ENCODE measurements at places on chromosomes 11 and 22.

DNA sequence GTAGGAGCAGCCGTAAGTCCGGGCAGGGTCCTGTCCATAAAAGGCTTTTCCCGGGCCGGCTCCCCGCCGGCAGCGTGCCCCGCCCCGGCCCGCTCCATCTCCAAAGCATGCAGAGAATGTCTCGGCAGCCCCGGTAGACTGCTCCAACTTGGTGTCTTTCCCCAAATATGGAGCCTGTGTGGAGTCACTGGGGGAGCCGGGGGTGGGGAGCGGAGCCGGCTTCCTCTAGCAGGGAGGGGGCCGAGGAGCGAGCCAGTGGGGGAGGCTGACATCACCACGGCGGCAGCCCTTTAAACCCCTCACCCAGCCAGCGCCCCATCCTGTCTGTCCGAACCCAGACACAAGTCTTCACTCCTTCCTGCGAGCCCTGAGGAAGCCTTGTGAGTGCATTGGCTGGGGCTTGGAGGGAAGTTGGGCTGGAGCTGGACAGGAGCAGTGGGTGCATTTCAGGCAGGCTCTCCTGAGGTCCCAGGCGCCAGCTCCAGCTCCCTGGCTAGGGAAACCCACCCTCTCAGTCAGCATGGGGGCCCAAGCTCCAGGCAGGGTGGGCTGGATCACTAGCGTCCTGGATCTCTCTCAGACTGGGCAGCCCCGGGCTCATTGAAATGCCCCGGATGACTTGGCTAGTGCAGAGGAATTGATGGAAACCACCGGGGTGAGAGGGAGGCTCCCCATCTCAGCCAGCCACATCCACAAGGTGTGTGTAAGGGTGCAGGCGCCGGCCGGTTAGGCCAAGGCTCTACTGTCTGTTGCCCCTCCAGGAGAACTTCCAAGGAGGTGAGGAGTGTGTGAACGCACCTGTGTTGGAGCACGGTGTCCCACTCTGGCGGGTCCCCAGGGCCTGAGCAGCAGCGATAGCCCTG, at the start of gene TAGLN:
TSS of gene TAGLN (plus strand) at position 318 of the 863 bp plus-strand sequence. CDS start 3,644 bp downstream, outside the sequence.
- DNase-seq: peak; percentile 69

- DNase-seq: no peak
These were observed 44.6 kb upstream of the ELF5 start for GRCh38 chr11:34558211-34558610.

GRCh38 chr22:44628835-44629234, 73.2 kb upstream of the PRR5 start:
- DNase-seq: no peak

DNA sequence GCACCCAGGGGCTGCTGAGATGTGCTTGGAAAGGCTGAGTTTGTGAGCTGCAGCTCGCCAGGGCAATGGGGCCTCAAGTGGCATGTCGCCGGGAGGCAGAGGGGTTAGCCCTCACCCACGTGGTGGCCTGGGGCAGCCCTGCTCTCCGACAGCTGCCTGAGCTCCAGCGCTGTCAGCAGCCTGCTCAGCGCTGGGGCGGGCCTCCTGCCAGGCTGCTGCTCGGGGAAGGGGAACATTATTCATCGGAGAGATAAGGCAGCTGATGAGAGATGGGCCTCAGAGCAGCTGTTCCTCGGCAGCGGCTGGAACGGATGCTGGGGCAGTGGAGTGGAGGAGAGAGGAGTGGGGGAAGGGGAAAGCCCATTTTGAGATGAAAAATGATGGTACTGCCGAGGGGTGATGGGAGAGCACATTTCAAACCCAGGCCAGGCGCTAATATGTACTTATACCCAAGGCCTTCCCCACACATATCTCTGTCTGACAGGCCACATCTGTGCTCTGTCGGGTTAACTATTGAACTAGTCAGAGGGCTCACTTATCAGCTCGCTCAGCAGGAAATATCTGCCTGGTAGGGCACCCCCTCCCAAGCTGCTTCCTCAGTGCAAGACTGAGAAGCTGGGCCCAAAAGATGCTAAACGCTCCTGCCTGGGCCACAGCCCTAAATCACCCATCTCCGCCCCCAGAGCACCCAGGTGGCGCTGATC, 79.5 kb downstream of the TIMP3 start:
- no peak for DNase-seq

DNA sequence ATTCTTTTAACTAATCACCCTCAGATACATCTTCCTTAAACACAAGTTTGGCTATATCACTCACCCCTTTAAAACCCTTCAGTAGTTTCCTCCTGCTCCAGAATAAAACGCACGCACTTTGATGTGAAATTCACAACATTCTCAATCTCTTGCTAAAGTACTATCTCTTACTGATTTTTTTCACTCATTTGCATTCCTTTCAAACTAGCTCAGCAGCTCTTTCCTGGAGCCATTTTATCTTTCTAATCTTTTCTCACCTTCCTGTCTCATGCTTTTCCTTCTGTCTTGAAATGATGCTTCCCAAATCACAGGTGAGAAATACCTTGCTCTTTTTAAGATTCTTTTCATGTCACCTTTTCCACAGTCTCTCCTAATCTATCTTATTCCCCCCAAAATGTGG, 1074.4 kb downstream of the DLG2 start:
- no peak for DNase-seq

DNA sequence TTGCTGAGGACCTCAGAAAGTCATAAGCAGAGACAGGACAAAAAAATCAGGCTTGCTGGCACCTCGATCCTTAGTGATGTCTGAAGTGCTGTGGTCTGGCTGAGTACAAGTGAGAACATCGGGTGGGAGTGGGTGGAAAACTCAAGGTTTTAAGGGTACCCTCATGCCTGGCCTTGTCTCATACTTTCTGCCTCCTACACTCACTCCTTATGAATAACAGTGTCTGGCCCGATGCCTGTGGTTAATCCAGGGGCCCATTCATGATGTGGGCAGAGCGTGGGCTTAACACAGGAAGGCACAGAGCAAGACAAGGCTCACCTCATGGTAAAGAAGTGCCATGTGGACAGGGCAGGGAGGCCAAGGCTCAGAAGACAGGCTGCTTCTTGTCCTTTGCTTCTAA, 11.0 kb upstream of the UCP3 start:
- no peak for DNase-seq

DNA sequence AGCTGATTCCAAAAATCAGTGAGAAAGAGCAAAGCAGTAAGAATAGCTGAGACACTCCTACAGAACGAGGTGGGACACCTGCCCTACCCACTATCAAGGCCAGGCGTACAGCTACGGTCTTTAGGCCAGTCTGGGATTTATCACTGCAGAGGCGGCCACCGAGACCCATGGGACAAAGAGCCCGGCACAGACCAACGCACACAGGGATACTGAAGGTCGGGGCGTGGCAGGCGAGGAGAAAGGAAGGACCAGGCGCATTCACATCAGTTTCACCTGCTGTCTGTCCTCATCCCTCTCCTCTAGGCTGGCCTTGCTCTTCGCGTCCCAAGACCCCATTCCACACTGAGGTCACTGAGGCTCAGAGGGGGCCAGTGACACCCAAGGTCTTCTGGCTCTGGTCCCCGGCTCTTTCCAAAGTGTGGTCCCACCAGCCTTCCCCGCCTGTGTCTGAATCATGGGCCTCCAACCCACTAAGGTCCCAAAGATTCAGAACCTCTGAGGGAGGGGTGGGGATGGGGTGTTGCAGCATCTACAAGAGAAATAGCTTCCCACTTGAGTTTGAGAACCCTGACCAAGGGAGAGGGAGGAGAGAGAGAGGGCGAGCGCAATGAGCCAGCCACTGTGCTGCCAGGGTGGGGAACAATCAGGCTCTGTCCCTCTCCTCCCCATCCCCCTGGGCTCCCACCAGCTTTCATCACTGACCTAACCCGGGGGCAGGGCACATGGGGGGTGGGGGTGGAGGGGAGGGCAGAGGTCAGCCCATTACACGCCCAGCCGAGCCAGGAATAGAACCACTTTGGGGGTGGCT, 7.2 kb upstream of the PICK1 start:
- DNase-seq: no peak

DNA sequence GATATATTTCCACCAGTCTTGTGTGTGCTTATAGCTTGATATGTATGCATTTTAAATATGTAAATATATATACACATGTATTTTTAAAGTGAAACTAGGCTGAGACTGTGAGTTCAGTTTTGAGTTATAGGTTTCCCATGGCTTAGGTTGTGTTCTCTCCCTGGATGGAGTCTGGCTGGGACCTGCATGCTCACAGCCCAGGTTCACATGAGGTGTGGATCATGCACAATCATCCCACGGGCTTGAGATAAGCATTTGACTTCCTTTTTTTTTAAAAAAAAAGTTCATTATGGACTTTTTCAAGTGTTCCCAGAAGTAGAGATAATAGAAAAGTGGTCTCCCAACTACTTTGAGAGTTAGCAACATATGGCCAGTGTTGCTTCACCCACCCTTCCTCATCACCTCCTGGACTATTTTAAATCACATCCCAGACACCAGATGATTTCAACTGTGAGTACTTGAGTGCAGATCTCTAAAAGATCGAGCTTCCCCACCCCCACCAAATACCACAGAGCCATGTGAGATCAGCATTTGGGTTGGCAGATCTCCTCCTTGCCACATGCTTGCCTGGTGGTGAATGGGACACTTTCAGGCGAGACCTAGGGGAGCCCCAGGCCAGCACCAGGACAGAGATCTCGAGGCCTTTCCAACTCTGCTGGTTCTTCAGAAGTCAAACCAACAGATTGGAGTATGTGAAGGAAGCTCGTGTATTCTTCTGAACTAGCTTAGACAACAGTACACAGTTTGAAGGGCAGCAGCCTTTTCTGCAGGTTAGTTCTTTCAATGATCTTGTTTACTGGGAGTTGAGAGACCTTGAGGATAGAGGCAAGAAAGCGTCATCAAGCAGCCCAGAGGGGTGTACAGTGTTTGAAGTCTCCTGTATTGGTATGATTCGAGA, 15.9 kb downstream of the MED15 start:
- no peak for DNase-seq

DNA sequence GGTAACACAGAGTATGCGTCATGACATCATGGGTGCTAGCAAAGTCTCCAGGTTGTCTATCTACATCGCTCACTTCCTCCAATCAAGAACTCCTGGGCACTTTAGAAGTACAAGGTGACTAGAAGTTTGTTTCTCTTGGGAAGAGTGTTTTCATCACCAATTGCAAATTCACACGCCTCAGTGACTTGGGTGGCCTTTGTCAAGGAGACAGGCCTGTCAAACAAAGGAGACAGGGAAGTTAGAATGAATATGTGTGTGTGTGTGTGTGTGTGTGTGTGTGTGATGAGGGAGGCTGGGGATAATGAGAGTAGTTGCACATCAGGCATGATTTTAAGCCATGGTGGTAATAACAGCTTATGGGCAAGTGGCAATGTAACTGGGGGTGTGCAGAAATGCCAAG, 953.2 kb downstream of the OPCML start:
- no peak for DNase-seq

DNA sequence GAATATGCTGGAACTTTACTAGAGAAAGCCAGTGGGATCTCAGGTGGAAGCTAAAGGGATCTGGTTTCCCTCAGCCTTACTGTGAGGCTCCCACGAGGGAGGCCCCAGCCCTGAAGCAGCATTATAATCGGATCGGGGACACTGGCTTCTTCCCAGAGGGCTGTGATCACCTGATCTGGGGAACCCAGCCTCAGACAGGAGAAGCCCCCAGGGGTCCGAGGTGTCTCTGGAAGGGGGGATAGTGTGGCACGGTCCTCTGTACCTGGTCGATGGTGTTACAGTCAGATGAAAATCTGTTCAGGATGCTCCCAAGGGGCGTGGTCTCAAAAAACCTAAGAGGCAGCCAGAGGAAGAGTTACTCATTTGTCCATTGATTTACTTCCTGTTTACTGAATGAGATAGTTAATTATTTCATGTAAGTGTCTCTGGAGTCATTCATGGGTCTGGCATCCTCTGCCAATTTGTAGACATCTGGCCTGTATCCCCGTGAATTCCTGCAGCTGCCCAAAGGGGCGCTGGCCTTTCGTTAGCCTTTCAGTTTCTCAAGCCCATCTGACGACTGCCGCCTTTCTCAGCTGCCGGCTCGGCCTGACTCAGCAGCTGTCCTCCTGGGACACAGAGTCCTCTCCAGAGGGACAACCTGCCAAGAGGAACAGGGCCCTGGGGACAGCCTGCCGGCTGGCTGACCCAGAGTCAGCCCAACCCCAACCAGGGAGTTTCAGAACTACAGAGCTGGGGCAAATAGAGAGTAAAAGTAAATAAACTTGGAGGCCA, 17.0 kb upstream of the KCNJ11 start:
- DNase-seq: no peak

DNA sequence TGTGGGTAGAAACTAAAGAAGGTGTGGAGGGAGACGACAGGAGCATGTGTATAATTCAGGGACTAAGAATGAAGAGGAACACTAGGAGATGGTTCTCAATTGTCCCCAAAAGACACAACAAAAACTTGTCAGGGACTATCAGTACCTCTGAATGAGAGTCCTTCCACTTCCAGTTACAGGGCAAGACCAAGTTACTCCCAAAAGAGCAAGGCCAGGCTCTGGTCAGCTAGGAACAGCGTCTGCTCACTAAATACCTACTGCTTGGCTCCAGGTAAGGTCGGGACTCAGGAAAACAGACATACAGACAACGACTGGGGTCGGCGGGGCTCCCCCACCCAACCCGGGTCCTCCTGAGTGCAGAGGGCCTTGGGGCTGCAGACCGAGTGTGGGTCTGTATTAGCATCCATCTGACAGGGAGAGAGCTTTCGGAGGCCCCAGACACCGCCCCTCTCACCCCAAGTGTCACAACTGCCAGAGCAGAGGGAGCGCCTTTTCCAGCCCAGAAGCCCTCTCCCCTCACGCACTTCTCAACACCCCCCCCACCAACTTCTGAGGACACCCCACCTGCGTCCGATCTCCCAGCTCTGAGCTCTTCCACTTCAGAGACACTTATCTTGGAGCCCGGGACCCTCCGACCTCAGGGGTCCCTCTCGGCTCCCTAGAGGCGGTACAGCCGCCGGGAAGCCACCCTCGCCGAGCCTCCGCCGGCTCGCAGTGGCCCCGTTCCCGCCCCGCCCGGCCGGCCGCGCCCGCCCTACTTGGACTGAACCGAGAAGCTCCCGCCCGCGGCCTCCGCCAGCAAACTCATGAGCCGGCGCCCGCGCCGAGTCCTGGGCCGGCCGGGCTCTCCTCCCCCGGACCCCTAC, 522 bp downstream of the RHOG start:
- no peak for DNase-seq

GRCh38 chr11:61194981-61195695, 8.2 kb upstream of the PGA3 start:
- no peak for DNase-seq

DNA sequence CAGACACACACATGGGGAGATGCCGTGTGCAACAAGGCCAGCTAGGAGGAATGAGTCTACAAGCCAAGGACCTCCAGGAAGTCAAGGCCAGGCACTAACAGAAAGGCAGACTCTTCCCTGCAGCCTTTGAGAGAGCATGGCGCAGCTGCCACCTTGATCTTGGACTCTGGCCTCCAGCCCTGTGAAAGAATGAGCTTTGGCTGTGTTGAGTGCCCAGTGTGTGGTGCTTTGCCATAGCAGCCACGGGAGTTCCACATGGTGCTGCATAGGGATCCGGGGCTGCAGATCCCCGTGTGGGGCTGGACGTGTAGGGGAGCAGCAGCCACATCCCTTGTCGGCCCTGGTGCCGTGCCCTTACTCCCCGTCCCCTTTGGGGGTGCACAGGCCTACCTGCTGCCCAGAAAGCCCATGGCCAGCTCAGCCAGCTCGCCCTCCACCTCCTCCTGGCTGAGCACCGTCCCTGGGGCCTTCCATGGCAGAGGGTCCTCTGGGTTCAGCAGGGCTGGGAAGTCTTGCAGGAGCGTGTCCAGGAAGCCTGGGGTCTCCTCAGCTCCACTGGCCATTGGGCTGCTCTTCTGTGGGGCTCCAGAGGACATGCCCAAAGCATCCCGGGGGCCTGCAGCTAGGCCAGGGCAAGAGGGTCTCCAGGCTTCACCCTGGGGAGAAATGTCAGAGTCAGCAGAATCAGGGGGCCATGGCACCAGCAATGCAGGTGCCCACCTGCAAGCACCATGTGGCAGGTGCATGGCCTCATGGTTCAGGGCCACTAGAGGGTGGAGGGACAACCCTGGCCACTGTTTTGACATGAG, 7.0 kb downstream of the PPM1F start:
- DNase-seq: no peak

Measured in HS-27A (cell line).